ENCODE measurements at places on chromosomes 5 and 9. TPM values are rescaled to one million over a fixed set of nuclear protein-coding genes. Genes with fewer than 3 reads are reported as not detected.

The RNF38 gene
- 5.0 TPM for total RNA-seq

The TAF11L2 gene
- total RNA-seq = not detected

The PCAT7 gene
- total RNA-seq = 0.79 TPM

The LCN15 gene
- 0.26 TPM for total RNA-seq

The PAEP gene
- not detected for total RNA-seq

The SPINK6 gene
- not detected for total RNA-seq

The MCIDAS gene
- 1.7 TPM for total RNA-seq

The CDKN2A gene
- total RNA-seq = 0.23 TPM

The SYK gene
- 0.04 TPM for total RNA-seq

The NR2F1-AS1 gene
- total RNA-seq = 4.1 TPM

The HTR1A gene
- total RNA-seq = not detected

The TTLL11 gene
- total RNA-seq = 4.1 TPM

The MCTP1 gene
- 6.8 TPM for total RNA-seq

The PTGS1 gene
- total RNA-seq = 1.6 TPM

The PDCD1LG2 gene
- 0.19 TPM for total RNA-seq

The TXNDC8 gene
- not detected for total RNA-seq

All from A549 treated with ZK216348 at 1 μM for 4 hours (cell line).